ENCODE measurements at places on chromosomes 2 and 18.

- DNase-seq = no peak
Measured at GRCh38 chr2:167279810-167280209, 391.5 kb downstream of the XIRP2 start.

DNA sequence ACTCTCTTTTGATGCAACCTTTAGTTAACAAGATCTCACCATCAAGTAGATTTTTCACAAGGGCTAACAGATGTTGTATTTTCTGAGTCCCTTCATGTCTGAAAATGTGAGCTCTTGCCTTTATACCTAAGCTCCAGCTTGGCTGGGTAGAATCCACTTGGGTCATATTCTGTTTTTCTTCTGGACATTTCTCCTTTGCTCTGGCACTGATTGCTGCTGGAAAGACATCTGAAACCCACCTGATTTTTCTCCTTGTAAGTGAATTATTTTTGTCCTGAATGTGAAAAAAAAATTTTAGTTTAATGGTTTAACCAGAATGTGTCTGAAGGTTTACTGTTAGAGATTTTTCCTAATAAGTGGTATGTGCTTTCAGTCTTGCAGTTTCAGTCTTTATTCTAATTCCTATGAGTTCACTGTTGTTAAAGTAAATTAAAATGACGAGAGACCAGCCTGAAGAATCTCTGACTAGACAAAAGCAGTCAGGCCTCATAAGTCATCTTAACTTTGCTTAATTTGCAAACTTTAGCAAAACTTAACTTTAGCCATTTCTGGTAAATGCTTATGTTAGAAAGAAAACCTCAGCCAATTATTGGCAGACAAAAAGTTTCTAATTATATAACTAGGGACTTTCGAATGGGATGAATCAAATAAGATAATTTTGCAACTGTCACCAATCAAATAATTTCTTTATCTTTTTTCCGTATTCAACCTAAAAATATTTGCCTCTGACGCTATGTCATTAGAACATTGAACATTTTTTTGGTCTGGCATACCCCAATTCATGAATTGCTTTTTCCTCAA, 70.8 kb downstream of the ACAA2 start:
- DNase-seq = no peak

- DNase-seq = peak; percentile 55
Measured at GRCh38 chr2:221649051-221649775, 77.1 kb upstream of the EPHA4 start.

- DNase-seq = peak; percentile 42
Measured at GRCh38 chr2:218029366-218030360, 26.9 kb upstream of the TNS1 start.

DNA sequence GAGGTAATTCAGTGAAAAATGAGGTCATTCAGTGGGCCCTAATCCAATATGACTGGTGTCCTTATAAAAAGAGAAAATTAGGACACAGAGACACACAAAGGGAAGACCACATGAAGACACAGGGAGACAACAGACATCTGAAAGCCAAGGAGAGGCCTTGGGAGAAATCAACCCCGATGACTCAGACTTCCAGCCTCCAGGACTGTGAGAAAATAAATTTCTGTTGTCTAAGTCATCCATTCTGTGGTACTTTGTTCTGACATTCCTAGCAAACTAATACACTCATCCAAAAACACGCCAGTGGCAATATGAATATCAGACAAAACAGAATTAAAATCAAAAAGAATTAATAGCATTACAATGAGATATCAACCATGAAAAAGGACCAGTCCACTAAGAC, 303.7 kb downstream of the SS18 start:
- DNase-seq = no peak

DNA sequence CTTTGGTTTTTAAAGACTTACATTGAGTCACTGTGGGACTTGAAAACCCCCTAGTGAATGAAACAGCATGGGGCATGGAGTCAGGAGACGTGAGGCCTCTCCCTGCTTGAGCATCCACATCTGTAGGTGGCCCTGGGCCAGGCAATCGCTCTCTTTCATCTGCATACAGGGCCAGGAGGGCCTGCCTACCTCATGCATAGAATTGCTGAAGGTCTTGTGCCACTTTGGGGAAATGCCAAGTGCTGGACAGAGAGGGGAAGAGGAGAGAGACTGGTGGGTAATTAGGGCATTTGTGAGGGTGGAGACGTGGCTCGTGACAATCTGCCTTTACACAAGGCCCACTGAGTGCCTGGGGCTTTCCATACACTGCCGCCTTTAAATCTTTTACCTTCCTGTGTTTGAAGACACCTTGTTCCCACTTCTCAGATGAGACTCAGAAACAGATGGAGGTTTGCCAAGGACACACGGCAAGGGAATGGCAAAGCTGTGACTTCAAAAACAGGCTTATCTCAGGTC, 322.2 kb upstream of the HS6ST1 start:
- peak; percentile 27 for DNase-seq

GRCh38 chr2:17593841-17594491, 53.5 kb downstream of the VSNL1 start:
- DNase-seq = no peak

DNA sequence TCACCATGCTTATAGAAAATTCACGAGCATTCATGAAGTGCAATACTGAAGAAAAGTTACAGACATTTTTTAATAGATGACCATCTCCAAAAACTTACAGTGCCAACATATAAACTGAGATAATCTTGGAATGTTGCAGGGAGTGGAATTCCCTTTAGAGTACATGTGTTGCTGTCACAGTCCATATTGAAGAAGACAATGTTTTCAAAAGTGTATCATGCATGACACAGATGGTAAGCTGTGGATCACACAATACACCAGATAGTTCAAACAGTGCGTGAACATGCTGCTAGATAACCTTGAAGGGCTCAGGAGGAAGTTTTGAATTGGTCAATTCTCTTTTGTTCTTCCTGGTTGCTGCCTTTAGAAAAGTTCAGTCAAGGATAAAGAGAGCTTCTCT, 1644.3 kb upstream of the NXPH2 start:
- DNase-seq = no peak

- no peak for DNase-seq
Measured at GRCh38 chr2:194004590-194005206, 1652.3 kb upstream of the SLC39A10 start.

DNA sequence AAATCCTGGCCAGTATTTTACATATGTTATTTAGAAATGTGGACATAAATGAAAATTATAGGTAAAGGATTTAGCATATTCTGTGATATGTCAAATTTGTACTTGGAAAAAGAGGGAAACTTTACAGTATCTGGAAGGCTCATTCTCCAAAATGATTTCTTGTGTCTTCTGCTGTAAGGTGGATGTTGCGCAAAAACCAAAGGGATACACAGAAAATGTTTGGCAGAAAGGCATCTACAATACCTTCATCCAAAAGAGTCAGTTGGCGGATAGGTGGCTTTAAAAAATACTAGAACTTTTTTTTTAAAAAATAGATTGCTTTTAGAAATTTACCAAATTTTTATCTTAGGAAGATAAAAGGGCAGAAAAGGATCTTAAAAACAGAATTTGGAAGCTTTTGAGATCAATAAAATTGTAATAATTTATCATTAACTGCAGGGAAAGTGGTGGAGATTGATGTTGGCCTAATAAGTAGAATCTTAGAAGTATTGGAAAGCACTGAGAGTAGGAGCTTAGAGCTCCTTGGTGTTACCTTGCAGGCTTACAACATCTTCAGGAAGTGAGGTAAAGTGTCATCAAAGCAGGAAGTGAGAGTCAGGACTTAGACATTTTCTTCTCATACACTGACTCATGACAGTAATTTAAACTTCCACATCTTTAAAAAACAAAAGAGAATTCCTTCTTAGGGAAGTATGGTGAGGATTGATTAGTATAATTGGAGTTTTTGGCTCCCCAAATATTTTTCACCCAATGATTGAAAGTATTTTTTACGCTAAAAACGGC, 2.1 kb downstream of the NABP1 start:
- DNase-seq = no peak

DNA sequence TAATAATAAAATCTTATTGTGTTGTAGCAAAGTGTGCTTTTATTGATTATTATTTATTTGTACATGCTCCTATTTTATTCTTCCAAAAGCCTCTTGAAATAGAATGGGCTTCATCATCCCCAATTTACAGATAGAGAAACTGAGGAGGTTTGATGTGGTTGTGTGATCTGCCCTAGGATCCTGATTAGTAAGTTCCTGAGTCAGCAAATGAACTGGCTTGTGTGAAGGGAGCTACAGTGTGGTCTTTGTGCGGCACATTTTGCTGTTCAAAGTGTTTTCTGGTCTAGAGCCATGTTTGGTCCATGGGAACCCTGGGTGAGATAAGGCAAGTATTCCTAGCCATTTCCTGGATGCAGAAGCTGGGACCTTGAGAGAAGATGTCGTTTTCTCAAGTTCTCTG, 326.9 kb downstream of the MEIS1 start:
- no peak for DNase-seq

DNA sequence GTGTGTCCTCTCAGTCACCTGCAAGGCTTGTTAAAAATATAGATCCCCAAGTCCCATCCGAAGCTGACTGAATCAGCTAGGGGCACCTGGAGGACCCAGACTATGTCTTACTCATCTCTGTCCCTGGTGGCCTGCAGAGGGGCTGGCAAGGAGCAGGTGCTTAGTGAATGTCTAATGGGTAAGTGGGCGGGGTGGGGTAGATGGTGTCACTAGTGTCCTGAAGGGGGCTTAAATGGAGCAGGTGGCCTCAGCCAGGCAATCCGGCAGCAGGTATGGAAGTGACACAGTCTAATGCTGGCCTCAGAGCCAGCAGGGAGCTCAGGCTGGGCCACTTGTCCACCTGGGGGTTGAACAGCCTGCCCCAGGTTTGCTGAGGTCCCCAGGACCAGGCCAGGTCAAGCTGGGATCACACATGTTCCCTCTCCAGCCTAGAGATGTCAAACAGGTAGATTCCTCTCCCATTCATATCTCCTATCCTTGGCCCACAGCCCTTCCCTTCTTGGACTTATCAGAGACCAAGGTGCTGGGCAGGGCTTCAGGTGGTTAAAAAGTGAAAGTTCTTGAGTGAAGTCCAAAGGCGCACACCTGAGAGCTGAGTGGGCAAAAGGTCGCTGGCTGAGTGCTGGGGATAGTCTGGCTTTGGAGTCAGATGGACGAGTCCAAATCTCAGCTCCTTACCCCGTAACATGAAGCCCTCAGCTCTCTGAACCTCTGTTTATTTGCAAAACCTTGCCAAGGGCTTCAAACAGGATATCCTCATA, 1.7 kb downstream of the STEAP3 start:
- DNase-seq = no peak

GRCh38 chr18:56721031-56721430, 69.9 kb downstream of the WDR7 start:
- DNase-seq = no peak
